ENCODE measurements at places on chromosomes 1 and 21.

DNA sequence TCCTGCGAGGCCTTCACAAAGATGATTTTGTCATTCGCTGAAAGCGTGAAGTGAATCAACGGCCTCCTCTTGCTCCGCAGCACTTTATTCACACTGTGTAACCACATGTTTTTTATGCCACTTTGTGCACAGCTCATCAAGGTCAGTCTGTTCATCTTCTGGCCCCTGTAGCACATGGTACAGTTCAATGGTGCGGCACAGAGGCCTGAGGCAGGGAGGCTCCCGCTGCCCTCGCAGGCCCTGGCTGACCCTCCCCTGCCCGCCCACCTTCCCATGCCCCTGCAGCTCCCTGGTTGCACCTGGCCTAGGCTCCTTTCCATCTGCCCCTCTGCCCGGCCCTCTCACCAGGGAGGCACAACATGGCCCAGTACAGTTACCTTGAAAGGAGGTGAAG is 87.5 kb downstream of the CD247 start:
- no peak for DNase-seq

DNA sequence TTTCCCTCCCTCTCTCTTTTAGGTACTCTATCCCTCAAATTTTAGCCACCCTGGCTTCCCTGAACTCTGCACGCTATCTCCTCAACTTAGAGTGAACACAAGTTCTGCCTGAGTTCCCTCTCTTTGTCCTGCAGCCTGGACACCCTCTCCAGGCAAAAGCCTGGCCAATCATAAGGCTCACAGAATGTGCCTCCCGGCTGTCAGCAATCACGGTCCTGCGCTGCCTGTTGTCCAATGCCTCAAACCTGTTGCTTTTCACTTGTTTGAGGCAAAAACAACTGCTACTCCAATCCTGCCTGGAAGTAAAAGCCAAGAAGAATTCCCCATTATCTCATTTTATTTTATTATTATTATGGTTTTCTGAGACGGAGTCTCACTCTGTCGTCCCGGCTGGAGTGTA is 66.1 kb downstream of the LGR6 start:
- DNase-seq = no peak

GRCh38 chr1:154998818-154999570 is 3.6 kb upstream of the ZBTB7B start:
- peak; percentile 77 for DNase-seq

DNA sequence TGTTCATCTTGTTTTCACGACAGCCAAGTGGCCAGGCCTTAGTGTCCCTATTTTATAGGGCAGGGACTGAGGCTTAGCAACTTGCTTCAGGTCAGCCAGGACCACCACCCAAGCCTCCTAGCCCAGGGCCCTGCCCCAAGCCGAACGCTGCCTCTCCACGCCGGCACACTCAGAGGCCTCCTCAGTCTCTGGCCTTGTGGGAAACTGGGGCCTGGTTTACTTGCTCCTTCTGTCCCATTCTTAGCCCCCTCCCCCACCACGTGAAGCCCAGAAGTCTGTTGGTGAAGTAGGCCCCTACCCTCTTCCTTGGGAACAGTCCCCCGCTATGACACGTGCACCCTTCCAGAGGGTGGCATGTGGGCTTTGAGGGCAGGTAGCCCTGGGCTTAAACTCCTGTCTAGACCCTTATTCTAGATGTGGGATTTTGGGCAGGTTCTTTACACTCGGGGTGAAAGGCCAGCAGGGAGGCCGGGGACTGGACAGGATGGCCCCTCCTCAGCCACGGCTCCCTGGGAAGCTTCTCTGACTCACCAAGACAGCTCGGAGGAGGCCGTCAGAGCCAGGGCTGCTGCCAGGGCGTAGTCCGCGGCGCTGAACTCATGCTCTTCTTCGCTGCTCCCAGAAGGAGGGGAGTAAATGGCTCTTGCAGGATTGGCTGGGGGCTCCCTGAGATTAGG is 4.3 kb downstream of the MYOM3 start:
- no peak for DNase-seq

DNA sequence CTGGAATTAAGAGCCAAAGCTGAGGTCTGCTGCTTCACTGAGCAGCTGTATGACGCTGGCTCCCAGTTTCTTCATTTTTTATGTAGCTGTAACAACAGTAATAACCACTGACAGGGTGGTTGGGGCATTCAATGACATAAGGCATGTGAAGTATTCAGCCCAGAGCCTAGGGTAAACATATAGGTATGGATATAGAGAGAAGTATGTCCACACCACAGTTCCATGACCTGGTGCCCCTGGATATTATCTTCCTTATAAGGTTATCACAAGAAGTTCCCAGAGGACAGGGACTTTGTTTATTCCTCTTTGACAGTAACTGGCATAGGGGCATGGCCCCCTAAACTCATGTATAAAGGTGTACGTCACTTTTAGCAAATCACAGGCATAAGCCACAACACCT is 14.7 kb downstream of the RAB42 start:
- no peak for DNase-seq

- no peak for DNase-seq
Observed at GRCh38 chr21:28669321-28669720, 323.4 kb downstream of the LTN1 start.

GRCh38 chr1:212625781-212626450 is 17.4 kb downstream of the ATF3 start:
- no peak for DNase-seq

GRCh38 chr21:39669485-39669884 is 56.7 kb downstream of the B3GALT5 start:
- DNase-seq = no peak

- no peak for DNase-seq
Observed at GRCh38 chr1:227797144-227797543, 18.3 kb upstream of the PRSS38 start.

DNA sequence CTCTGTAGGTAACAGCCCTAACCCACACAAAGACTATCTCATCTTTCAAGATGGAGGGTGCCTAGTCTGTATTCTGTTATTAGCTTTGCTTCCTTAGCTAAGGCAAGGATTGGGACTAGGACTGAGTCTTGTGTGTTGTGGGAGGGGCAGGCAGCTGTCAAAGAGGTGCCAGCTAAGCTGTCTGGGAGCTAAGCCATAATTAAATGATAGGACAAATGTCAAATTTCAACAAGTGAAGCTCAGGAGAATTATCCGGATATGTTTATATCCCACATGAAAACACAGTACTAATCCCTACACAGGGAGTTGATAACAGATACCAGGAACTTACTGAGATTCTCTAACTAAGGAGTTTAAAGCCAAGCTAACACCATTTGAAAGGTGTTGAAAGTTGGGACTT is 70.5 kb upstream of the NGF start:
- DNase-seq = no peak

All from activated naive CD4-positive, alpha-beta T cell treated with anti-CD3 and anti-CD28 coated beads, Interleukin-2, amount 50 U/mL, for 16 hours (primary cell).